ENCODE measurements at places on chromosomes 4 and X. TPM values are rescaled to one million over a fixed set of nuclear protein-coding genes. Genes with fewer than 3 reads are reported as not detected.

The TRMT44 gene
- total RNA-seq: 8.4 TPM

The TMEM144 gene
- 13.4 TPM for total RNA-seq

The RHOXF2 gene
- not detected for total RNA-seq

The COL4A6 gene
- total RNA-seq: 9.1 TPM

The OFD1 gene
- 7.9 TPM for total RNA-seq

The ATP8A1 gene
- total RNA-seq: 14.0 TPM

The SORBS2 gene
- total RNA-seq: 911 TPM

The TRIM61 gene
- 2.4 TPM for total RNA-seq

The TMEM271 gene
- not detected for total RNA-seq

The SRD5A3 gene
- total RNA-seq: 8.7 TPM

The DGKK gene
- not detected for total RNA-seq

The RAI2 gene
- 22.3 TPM for total RNA-seq

The NXF2 gene
- not detected for total RNA-seq

The LRP2BP gene
- 2.4 TPM for total RNA-seq

The C4orf50 gene
- 0.02 TPM for total RNA-seq

The CHRDL1 gene
- 4.4 TPM for total RNA-seq

The RPS6KA3 gene
- total RNA-seq: 35.6 TPM

The STOX2 gene
- 10.6 TPM for total RNA-seq

The DKK2 gene
- 0.64 TPM for total RNA-seq

The AREG gene
- total RNA-seq: 3.4 TPM

The HPGD gene
- 1.1 TPM for total RNA-seq

The CT45A10 gene
- not detected for total RNA-seq

The PLK4 gene
- 1.3 TPM for total RNA-seq

The SLC6A14 gene
- total RNA-seq: not detected

The MAGED2 gene
- 60.3 TPM for total RNA-seq

The CTAG1A gene
- total RNA-seq: not detected

The TCEAL3 gene
- total RNA-seq: 24.5 TPM

The XAGE1A gene
- not detected for total RNA-seq

The RTL3 gene
- total RNA-seq: 0.15 TPM

The PSAPL1 gene
- total RNA-seq: not detected

The SSX3 gene
- total RNA-seq: not detected

The XPNPEP2 gene
- 0.92 TPM for total RNA-seq

The ABLIM2 gene
- total RNA-seq: 28.3 TPM

The SORCS2 gene
- 1.5 TPM for total RNA-seq

The LUZP4 gene
- not detected for total RNA-seq

The AASDH gene
- total RNA-seq: 5.3 TPM

The NAP1L5 gene
- 1.6 TPM for total RNA-seq
